ENCODE measurements at places on chromosomes 12 and 14. TPM values are rescaled to one million over a fixed set of nuclear protein-coding genes. Genes with fewer than 3 reads are reported as not detected.

The GLI1 gene
- 0.48 TPM for total RNA-seq

DNA sequence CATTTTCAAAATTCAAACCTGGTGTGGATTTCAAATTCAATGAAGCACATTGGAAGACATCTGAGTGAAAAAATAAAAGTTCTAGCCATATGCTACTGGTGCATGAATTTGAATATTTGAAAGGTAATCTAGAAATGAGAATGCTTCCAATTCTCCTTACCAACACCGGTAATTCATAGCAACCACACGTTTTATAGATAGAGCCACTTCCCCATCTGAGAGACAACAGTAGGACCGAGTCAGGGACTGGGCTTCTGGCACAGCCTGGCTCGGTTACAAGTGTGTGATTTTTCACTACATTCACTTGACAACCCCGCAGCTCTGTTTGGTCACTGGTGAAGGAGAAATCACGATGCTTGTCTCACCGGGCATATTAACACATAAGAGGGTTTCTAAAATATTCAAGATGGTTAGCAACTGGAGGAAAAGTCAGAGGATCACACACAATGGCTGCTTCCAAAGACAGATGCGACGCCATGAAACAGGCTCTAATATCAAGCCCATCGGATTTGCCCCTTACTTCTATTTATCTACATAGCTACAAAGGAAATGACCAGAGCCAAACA lies 86.5 kb upstream of the FOXN3 start:
- DNase-seq, result no peak

DNA sequence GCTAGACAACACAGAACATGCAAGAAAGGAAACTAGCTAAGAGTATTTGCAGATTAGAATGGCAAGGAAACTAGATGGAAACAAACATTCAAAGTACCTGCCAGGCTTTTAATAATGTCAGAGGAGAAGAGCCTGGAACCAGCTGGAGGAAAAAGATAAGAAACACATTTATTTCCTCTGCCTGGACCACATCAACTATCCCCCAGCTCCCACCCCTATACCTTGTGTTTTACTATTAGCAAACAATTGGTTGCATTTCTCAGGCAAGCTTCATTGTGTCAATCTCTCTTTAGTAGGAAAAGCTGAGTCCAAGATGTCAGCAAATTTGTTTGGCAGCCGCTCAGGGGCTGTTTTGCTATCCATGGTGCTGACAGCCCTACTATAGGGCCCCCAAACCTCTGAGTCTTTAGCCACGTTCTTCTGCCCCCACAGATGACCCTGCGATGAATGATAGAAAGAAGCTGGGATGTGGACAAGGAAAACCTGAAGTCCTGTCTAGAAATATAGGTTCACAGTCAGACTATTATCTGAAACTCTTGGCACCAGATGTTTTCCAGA lies 11.6 kb upstream of the SYNDIG1L start:
- DNase-seq, result no peak

- DNase-seq, result no peak
Observed at GRCh38 chr12:80494836-80495235, 50.8 kb downstream of the PTPRQ start.

The RASAL1 gene
- 0.10 TPM for total RNA-seq

DNA sequence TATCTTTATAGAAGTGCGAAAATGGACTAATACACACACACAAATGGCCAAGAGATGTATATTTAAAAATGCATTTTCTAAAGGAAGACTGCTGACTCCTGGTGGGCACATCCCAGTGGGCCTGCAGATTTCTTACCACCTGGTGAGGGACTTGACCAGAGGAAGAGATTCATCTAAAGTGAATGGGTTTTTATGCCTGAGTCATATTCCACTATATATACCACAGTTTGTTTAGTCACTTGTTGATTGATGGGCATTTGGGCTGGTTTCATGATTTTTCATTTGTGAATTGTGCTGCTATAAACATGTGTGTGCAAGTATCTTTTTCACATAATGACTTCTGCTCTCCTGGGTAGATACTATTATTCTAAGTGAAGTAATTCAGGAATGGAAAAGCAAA lies 277.3 kb downstream of the SLC16A7 start:
- DNase-seq, result no peak

The SMOC1 gene
- not detected for total RNA-seq

GRCh38 chr12:21337453-21337852 lies 2.7 kb upstream of the SLCO1A2 start:
- DNase-seq, result no peak

DNA sequence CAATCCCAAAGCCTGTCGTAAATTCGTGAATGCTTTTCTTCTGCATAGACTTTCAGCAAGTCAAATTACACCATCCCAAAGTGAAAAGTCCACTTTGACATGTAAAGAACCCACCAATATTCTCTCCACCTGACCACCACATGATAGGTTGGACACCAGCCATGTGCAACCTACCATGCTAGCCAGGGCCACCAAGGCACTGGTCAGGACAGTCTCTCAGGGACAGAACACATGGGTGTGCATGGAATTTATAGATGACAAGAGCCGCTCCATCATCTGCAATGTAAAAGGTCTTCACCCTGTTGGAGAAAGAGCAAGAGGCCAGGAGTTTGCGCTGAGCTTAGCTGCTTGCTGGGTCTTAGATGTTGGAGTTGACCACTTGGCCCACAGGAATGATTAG lies 5.4 kb upstream of the KRT76 start:
- DNase-seq, result no peak
